ENCODE measurements at places on chromosomes 2 and 18. TPM values are rescaled to one million over a fixed set of nuclear protein-coding genes. Genes with fewer than 3 reads are reported as not detected.

Gene CD226
- 0.13 TPM for total RNA-seq

Gene NEB
- not detected for total RNA-seq

Gene SP9
- total RNA-seq = not detected

Gene ABCG8
- not detected for total RNA-seq

Gene TCF23
- total RNA-seq = not detected

Gene RFTN2
- not detected for total RNA-seq
